ENCODE measurements at places on chromosomes 12 and 14.

DNA sequence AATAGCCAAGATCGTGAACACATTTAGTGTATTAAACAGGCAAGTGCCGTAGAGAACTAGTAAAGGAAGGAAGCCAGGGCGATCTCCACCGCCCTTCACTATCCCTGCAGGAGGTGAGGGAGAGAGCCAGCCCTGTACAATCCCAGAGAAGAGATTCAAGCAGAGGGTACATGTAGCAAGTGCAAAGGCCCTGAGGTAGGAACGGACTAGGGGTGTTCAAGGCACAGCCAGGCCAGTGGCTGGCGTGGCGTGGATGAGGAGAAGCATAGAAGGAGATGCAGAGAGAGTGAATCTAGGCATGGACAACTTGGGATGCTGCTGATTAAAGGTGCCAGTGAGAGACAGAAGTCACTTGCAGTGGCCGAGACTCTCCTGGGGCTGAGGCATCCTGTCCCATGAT is 39.1 kb upstream of the ESRRB start:
- DNase-seq: no peak

DNA sequence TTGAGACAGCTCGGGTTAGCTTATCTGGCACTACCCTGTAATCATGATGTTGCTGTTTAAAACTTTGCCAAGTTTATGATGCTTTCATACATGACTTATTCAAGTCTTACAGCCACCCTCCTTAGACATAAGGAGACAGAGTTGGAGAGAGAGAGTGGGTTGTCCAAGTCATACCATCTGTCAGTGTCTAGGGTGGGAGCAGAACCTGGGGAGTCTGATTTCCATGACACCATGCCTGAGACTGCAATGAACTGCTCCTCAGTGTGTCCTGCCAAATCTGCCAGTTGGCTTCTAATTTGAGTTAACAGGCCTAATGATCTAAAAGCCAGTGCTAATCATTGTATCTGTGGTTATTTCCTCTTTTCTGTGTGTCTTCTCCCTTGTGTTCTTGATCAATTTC is 43.7 kb upstream of the PHC1 start:
- no peak for DNase-seq

DNA sequence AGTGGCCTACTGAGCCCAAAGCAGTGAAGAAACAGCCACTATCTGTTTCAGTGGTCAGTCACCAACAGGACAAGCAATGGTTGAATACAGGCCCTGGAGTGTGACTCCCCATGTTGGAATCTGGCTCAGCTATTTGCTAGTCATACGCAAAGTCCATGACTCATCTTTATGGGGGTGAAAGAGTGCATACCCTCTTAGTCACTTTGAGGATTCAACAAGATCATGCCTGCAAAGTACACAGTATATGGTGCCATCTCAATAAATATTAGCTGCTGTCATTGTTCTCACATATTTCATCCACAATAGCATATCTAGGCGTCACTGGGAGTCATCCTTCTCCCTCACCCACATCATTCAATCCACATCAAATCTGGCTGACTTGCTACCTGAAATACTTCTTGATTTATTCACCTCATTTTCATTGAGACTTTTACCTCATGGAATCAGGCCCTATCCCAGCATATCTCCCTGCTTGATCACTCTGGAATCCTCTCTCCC is 26.4 kb upstream of the STAB2 start:
- DNase-seq: peak; percentile 77

DNA sequence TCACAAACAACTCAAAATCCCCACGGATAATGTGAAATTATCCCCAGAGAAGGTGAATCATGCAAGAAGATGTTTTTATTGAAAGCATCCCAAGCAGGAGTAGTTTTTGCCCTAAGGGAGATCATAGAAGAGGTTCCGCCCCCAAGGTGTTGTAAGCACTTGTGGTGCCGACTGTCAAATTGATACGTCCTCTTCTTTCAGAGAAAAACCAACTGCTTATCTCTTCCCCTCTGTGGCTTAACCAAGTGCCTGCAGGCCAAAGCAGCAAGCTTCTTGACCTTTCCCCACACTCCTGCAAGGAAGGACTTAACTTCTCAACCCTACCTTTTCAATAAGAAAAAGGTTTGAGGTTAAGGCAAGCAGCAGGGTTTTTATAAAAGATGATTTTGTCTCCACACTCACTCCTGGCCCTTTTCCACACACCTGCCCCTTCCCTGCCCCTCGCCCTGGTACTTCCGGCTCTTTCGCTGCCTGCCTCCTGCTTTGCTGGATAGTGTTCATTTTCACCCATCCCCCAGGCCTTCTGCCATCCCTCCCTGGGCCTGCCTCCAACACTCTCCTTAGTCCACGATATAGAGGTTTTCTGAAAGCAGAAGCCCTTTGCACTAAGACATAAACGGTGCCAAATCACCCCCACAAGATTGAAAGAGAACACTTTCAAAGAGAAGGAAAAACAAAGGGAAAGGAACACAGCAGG is 114.5 kb downstream of the EGLN3 start:
- no peak for DNase-seq

GRCh38 chr14:20485900-20486299 is 16.7 kb downstream of the PNP start:
- DNase-seq: no peak

DNA sequence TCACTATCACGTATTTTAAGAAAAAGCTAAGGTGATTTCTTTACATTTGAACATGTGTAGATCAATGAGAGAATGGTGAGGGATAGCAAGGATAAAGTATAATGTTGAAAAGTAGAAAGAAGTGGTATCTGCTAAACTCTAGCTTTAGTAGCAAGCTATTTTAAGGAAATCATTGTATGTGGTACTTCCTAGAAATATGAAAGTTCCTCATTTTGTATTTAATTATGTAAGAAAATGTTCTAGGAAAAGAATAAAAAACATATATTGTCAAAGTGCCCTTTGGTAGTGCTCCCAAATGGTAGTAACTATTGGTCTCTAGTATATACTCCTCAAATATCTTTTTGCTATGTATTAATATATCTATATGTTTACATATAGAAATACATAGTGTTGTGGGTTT is 35.7 kb downstream of the RAB21 start:
- DNase-seq: no peak

- no peak for DNase-seq
Observed at GRCh38 chr12:132847363-132848356, 19.0 kb upstream of the GOLGA3 start.
